ENCODE measurements at places on chromosomes 12 and 14. TPM values are rescaled to one million over a fixed set of nuclear protein-coding genes. Genes with fewer than 3 reads are reported as not detected.

Gene POTEG
- not detected for total RNA-seq

Gene PIWIL1
- not detected for total RNA-seq

Gene CIROP
- not detected for total RNA-seq

Gene FOXN4
- not detected for total RNA-seq

Gene RPGRIP1
- not detected for total RNA-seq

Gene PFDN5
- total RNA-seq = 754 TPM

Gene SIX1
- total RNA-seq = 22.9 TPM

Gene OAS1
- 18.1 TPM for total RNA-seq

Gene FBXO21
- 38.1 TPM for total RNA-seq

Gene CHGA
- total RNA-seq = 123 TPM

Gene EIF2B1
- total RNA-seq = 52.2 TPM

Gene CCDC175
- total RNA-seq = not detected

Gene CELA1
- total RNA-seq = not detected

Gene LALBA
- not detected for total RNA-seq

Gene PTGER2
- 4.9 TPM for total RNA-seq

Gene TAS2R10
- total RNA-seq = not detected

Gene BMP4
- 0.98 TPM for total RNA-seq

Gene NTF3
- total RNA-seq = not detected

Gene GPX2
- total RNA-seq = 84.3 TPM

Gene LMO3
- total RNA-seq = not detected

Gene CLEC9A
- not detected for total RNA-seq

Gene PDE6H
- not detected for total RNA-seq

Gene OVCH1
- not detected for total RNA-seq

Gene KITLG
- total RNA-seq = 32.5 TPM

Data from Caki2 (cell line).